ENCODE measurements at places on chromosomes 3 and 15. TPM values are rescaled to one million over a fixed set of nuclear protein-coding genes. Genes with fewer than 3 reads are reported as not detected.
A peak's percentile ranks its signal among the peaks of the same experiment; 100 is the strongest.

The POLR2M gene
- 73.6 TPM for total RNA-seq

The RTP4 gene
- not detected for total RNA-seq

The KNL1 gene
- total RNA-seq, result 35.3 TPM

The HRH1 gene
- total RNA-seq, result not detected

DNA sequence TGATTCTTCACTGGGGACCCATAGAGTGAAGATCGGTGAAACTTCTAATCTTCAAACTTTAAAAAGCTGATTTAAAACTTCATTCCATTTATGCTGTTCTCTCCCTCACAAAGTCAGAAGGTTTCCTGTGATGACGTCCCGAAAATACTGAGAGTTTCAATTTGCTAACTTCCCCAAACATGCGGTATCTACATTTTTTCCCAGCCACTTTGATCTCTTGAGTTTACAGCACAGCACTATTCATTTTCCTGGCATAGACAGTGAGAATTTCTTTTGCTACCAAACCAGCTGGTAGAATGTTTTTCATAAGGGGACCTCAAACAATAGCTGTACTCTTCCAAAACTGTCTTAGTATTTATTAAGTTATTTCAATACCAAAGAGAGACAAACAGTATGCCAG, 156.8 kb downstream of the LSAMP start:
- no peak overlapping the region for H3K27ac ChIP-seq
- H3K27me3 ChIP-seq, result no peaks in the 10 kb centered on the region
- DNase-seq, result no peak
- H3K4me1 ChIP-seq, result peaks cover 22% of the 10 kb centered on the region
- no peak overlapping the region for H3K4me3 ChIP-seq

DNA sequence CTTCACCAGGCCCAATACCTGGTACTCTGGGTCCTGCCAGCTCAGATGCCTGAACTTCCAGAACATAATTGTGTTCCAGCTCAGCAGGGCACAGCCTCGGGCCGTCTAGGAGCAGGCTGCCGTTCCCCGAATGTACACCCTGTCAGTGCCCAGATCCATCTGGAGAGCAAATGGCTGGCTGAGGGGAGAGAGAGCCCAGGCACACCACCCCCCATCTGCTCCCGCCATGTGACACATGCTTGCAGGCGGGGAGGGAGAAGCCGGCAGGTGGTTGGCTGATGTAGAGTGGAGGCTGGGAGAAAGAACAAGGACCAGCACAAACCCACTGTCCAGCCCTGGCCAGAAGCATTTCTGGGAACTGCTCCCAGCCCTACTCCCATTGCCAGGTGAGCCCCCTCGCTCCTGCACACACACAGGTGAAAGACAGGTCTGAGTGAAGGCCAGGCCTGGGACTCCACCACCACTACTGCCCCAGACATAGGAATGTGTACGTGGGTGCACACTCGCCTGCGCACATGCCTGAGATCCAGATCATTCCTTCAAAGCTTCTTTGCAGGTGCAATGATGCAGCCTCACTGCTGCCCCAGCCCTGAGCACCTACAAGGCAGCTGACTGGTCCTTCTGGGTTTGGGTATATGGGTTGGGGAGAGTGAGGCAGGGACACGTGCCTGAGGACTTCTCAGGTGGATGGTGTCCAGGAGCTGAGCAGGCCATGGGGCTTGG, 53.5 kb downstream of the SEMA5B start:
- no peaks in the 10 kb centered on the region for H3K36me3 ChIP-seq
- H3K27ac ChIP-seq, result no peak overlapping the region
- DNase-seq, result no peak
- H3K4me1 ChIP-seq, result peaks cover 42% of the 10 kb centered on the region

GRCh38 chr3:108036984-108037741, 53.7 kb downstream of the CD47 start:
- no peaks in the 10 kb centered on the region for H3K36me3 ChIP-seq
- no peak overlapping the region for H3K27ac ChIP-seq
- no peak for DNase-seq
- no peak overlapping the region for H3K4me3 ChIP-seq

DNA sequence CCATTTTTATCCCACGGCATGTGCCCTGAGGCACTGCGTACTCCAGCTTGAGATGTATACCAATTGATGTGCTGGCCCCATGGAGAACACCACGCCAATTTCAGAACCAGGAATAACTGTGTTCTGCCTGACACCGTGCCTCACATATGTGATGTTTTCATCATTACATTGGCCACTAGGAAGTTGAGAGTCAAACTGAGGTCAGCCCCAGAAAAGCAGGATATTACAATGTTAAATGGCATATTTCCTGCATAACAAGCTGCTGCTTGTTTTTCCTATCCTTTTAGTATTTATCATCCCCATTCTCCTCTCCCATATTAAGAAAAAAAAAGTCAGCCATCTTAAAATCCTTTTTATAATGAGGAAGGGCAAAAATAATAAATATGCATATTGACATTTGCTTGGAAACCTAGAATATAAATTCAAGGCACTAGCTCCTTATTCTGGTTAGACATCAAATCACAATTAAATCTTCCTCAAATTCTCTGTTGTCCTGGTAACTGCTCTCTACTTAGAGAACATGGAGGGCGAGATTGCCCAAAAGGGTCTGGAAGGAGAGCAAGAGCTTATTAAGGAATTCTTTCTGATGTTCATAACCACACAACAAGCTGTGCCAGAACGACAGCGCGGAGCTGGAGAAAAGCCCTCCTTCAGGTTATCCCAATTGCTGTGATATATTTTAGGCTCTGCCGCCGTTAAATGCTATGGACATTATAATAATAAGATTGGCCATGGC, 112.6 kb downstream of the UACA start:
- no peaks in the 10 kb centered on the region for H3K27me3 ChIP-seq
- no peak for DNase-seq
- peaks cover 8% of the 10 kb centered on the region for H3K36me3 ChIP-seq
- H3K4me3 ChIP-seq, result no peak overlapping the region
- H3K27ac ChIP-seq, result no peak overlapping the region

- DNase-seq, result no peak
- H3K4me1 ChIP-seq, result no peaks in the 10 kb centered on the region
- H3K4me3 ChIP-seq, result no peak overlapping the region
- H3K27ac ChIP-seq, result no peak overlapping the region
- no peaks in the 10 kb centered on the region for H3K36me3 ChIP-seq
Observed at GRCh38 chr3:25913179-25913578, 123.3 kb downstream of the OXSM start.

GRCh38 chr15:57382215-57382614, 5.9 kb downstream of the CGNL1 start:
- H3K27me3 ChIP-seq, result peaks cover 20% of the 10 kb centered on the region
- no peak overlapping the region for H3K4me3 ChIP-seq
- no peak for DNase-seq
- H3K4me1 ChIP-seq, result peaks cover 23% of the 10 kb centered on the region

DNA sequence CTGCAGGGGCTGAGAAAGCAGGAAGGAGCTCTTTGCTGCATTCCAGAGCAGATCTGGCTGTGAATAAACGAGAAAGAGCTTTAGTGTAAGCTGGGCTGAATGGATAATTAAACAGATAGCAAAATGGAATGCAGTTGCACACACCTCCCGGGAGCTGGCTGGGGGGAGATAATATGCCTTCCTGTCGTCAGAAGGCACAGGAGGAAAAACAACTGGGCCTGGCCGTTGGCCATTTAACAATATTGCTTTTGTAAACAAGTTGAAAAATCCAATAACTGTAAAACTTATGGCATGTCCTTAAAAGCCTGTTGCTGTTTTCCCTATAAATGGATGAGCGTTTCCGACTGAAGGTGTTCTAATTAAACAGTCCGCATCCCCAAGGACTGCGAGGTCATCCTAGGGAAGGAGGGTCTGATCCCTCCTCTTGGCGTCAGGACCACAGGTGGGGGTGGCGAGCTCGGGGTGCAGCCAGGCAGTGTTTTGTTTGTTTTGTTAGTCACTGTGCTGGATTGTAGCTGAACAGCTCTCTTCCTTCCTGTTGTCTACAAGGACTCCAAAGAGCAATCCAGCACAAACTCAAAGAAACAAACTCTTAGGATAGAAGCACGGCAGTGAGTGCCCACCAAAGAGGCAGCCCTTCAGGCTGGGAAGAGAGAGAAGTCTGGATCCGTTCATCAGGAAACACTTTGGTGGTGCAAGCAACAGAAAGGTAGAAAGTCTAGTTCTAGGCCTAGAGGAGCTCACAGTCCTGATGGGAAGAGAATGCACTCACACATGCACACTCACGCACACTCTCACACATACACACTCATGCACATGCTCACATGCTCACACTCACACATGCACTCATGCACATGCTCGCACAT, 133.4 kb upstream of the SMAD3 start:
- peak overlapping the region; percentile 31 for H3K27ac ChIP-seq
- H3K27me3 ChIP-seq, result no peaks in the 10 kb centered on the region
- H3K36me3 ChIP-seq, result peaks cover 7% of the 10 kb centered on the region

DNA sequence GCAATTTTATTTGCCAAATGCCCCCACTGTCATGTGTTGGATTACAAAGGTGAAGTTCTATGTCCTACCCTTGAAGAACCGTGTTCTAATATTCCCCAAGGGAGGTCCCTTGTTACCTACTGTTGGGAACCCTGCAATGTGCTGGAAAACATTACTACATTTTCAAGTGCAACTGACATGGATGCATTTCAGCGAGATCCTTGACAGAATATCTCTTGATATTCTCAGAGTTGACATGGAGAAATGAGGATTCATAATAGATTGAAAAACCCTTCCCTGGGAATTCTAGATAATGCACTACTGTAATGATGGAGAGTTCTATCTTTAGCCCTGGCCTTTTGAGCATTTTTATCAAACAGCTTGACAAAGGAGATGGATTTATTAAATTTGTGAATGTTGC, 397.4 kb downstream of the FEZF2 start:
- H3K36me3 ChIP-seq, result no peaks in the 10 kb centered on the region
- no peak for DNase-seq
- H3K4me3 ChIP-seq, result no peak overlapping the region
- H3K27me3 ChIP-seq, result no peaks in the 10 kb centered on the region

- H3K4me1 ChIP-seq, result peaks cover 24% of the 10 kb centered on the region
- peaks cover 12% of the 10 kb centered on the region for H3K36me3 ChIP-seq
- peak overlapping the region; percentile 85 for H3K27ac ChIP-seq
Observed at GRCh38 chr3:124993466-124993865, 58.9 kb upstream of the MUC13 start.

DNA sequence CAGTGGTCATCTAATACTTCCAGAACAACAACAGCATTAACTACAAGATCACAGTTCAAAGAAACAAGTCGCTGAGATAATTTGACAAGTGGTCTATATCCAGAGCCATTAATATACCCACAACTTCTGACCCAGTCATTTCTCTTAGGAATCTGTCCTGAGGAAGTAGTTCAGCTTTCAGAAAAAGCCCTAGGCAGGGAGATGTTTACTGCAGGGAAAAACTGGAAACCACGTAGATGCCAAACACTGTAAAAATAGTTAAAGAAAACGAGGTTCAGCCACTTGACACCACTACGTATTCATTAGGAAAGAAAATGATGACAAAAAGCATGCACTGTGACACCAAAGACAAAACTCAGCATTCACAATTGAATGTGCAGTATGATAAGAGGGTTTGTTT, 22.3 kb upstream of the CDCP1 start:
- no peak overlapping the region for H3K27ac ChIP-seq
- H3K36me3 ChIP-seq, result no peaks in the 10 kb centered on the region
- no peaks in the 10 kb centered on the region for H3K27me3 ChIP-seq
- no peak overlapping the region for H3K4me3 ChIP-seq
- DNase-seq, result no peak
